DMS153 (cell line): ENCODE measurements at places on chromosomes 3 and 15.

GRCh38 chr3:41898631-41899030 is 63.3 kb downstream of the ULK4 start:
- no peak for DNase-seq

DNA sequence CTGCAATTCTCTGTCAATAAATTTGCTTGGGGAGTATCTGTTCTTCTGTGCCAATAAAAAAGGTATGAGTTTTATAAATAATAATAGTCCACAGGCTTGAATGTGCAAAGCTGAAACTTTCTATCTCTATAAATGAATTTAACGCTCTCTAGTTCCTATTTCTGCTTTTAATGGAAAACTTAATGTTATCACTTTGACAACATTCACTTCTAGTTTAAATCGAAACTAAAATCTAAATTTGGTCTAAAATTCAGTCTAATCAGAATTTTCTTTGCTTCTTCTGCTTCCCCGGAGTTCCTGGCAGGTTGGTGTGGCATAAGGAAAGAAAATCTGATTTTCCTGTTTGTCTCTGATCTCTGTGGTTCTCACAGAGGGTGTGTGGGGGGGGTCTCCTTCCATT is 450.1 kb upstream of the TBL1XR1 start:
- DNase-seq = no peak

- DNase-seq = no peak
These were observed 581.1 kb upstream of the SEMA6D start for GRCh38 chr15:47136236-47136635.

DNA sequence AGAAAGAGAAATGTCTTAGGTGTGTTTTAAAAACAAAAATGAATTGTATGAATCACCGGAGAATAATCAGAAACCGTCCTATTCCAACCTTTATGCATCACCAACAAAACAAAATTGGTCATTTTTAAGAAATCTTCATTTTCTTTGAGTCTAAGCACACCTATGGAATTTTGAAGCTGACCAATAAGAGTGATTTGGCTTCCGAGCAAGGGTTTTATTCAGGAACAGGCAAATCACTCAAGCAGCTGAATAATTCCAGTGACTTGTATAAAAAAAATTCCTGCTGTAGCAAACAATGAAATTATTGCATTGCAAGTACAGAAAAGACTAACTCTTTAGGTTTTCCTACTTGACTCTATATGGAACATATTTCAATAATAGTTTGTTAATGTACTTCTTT is 83.8 kb upstream of the FNDC3B start:
- no peak for DNase-seq

DNA sequence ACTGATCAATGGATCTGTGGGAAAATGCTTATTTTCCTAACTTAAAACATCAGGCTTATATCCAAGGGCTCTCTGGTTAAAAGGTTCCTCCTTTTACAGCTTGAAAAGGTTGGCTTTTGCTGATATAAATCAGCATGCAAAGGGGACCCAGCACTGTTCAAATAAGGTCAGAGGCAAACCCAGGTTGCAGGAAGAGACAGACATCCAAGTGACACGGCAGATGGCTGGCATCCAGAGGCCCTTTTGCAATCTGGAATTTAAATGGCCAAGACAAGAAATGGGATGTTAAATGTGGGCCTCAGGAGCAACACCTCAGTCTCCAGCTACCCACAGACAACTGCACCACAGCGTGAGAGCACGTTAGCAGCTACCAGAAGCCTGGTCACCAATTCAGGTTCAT is 6.3 kb downstream of the SH3BP5 start:
- DNase-seq = no peak

DNA sequence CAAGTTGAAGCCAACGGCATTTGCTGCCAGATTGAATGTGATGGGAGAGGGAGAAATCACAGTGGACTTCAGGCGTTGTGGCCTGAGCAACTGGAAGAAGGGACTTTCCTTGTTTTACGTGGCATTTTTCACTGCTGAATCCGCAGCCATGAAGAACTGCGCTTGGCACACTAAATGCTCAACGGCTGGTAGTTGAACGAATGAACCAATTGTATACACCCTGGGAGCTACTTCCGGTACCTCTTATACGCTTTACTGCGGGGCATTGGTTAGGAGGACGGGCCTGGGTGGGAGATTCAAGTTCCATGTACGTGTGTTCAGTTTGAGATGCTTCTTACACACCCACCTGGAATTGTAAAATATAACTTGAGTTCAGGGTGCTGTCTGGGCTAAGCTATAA is 5.2 kb downstream of the SYNM start:
- no peak for DNase-seq

GRCh38 chr3:184641430-184641829 is 70.4 kb downstream of the MAGEF1 start:
- DNase-seq = no peak

GRCh38 chr3:146540236-146540635 is 4.2 kb downstream of the PLSCR1 start:
- DNase-seq = no peak

DNA sequence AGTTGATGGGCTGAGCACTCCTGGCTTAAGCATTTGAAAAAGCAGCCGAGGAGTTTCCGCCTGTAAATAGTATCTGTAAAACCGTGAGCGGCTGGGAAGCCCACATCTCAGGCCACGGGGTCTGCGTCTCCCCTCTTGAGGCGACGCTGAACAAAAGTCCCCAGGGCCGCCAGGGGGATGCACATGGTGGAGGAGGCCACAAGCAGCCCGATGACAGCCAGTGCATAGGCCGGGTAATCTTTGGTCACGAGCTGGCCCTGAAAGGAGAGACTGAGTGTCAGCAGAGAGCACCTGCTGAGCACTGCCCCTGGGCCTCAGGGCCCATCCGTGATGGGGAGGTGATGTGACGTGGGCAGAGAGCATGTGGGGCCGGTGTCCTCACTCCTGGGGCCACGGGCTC is 37.5 kb downstream of the SLC6A20 start:
- DNase-seq = no peak

- no peak for DNase-seq
These were observed 61.9 kb downstream of the REC114 start for GRCh38 chr15:73504885-73505284.

DNA sequence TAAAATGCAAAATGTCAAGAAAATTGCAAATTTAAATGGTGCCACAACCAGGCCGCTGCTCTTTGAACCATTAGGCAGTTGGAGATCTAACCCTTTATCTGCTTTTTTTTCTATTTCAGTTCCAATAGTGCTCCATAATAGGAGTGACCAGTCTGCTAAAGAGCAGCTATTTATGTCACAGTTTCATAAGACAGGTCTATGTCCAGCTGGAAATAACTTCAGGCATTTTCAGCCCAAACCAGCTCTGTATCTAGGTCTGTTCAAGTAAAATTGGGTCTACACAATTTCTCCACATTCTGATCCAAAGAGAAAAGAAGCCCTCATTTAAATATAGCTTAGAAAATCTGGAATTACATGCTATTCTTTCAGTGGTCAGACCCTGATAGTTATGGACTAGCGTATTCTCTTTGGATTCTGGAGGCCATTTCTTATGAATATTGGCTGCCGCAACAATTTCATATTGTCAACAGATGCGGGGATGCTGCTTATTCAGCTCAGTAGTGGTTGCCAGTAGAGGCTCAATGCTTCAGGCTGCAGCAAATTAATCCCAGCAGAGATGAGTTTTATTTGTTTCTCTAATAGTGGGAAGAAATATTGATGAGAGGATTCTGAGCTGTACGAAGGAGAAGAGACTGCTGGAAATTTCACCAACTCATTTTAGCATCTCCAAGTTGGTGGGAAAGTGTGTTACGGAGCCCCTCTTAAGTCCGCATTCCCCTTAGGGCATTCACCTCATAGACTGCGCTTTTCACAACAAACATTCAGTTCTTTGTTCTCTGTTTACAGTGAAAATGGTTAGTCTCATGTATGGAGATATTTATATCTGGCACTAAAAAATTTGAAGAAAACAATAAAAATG is 887.0 kb downstream of the ROBO1 start:
- no peak for DNase-seq

DNA sequence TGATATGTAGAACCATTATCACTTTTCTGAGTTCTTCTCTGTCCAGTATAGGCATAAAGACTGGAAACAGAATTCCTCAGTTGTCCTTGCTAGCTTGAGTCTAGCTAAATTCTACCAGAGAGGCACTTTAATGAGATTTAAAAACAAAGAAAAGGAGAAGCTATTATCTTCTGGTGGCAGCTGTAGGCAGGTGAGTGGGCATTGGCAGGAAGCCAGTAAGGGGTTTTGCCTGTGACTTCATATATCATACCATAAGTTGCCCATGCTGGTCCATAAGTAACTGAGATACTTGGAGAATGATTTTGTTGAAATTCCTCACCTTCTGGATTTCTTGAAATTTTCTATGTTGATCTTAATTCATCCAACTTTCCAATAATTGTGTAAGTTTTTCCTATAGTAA is 402.3 kb upstream of the TGFBR2 start:
- no peak for DNase-seq

DNA sequence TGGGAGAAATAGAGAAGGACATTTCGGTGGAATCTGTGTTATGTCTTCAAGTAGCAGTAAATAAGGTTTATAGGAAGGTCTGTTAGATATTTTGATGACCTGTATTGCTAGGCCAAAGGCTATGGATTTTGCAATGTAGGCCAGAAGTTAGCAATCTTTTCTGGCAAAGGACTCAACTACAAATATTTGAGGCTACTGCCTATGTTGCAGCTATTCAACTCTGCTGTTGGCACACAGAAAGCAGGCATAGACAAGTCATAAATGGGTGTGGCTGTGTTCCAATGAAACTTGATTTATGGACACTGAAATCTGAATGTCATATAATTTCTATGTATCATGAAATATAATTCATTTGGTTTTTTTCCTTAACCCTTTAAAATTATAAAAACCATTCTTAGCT is 438.7 kb upstream of the C2CD4B start:
- no peak for DNase-seq

DNA sequence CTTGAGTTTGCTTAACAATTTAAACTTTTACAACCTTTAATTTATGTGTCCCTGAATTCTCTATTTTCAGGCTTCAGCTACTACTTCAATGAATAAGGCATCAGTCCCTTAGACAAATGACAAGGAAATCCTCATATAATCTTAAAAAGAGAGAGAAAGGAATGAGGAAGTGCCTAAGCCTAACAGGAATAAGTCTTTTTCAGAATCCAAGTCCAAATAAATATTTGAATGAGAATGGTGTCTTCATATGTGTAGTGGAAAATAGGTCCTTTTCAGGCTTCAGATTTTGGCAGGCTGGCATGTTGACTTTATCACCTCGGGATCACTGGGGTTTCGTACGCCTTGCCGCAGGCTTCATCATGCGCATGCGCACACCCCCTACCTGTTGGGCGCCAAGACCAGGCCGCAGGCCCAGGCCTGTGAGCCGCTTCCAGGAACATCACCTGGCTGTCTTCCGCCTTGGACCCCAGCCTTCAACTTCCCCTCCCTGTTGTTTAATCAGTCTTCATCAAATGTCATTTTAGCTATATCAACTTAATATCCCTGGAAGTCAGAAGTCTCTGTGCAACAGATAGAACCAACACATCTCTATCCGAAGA is 334.5 kb downstream of the SOX2 start:
- peak; percentile 38 for DNase-seq

GRCh38 chr3:190533511-190534281 is 19.8 kb downstream of the IL1RAP start:
- no peak for DNase-seq

DNA sequence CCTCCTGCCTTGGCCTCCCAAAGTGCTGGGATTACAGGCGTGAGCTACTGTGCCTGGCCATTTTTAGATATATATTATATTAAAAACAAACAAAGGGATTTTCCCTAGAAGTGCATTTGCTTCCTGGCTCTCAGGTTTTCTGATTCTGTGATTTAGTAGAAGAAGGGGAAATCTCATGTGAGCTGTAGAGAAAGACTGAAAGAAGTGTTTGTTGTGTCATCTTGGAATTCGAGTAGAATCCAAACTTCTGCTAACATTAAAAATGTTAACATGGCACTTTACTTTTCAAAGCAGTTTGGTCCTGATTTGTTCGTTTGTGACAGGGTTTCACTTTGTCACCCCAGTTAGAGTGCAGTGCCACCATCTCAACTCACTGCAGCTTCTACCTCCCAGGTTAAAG is 34.9 kb downstream of the IQGAP1 start:
- no peak for DNase-seq

GRCh38 chr3:95673215-95673614 is 1141.2 kb upstream of the EPHA6 start:
- DNase-seq = no peak

DNA sequence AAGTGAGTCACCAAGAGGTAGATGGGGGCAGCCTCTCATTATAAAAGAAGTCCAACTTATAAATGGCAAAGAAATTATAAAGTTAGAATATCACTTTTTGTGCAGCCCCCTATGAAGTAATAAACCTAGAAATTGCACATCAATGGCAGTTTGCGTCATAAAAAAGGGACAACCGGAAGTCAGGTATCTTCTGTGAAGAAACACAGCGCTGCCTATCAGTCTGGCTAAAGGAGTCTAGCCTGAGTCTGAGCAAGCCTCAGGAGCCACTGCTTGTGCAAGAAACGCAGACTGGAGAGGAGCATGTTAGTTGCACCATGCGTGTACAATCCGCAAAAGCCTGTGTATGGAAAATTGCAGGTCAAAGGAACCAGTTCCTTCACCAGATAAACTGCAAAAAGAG is 178.4 kb downstream of the ARRDC4 start:
- no peak for DNase-seq

- no peak for DNase-seq
These were observed 493.9 kb upstream of the ZNF385D start for GRCh38 chr3:22244761-22245521.

DNA sequence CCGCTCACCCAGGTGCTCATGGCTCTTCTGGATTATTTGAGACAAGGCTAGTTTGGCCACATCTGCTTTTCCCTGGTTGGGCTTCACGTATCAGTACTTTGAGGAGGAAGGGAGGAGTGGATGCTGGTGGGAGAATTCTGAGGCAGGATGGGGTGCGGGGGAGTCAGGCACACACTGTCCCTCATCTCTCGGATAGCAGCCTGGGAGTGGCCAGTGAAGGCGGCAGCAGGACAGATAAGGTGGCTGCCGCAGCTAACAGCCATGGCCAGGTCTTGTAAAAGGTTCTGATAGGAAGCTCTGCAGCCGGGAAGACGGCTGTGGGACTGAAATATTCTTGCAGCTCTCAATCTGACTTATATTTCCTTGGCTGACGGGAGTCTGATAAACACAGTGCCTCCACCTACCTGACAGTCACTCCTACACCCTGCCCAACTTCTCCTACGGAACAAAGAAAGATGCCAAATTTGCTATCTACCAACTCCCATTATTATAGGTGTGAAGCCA is 87.3 kb downstream of the MESD start:
- DNase-seq = no peak

- DNase-seq = no peak
These were observed 102.5 kb upstream of the ICE2 start for GRCh38 chr15:60581485-60581884.

GRCh38 chr3:127385540-127385870 is 97.7 kb upstream of the PRR20G start:
- DNase-seq = no peak

DNA sequence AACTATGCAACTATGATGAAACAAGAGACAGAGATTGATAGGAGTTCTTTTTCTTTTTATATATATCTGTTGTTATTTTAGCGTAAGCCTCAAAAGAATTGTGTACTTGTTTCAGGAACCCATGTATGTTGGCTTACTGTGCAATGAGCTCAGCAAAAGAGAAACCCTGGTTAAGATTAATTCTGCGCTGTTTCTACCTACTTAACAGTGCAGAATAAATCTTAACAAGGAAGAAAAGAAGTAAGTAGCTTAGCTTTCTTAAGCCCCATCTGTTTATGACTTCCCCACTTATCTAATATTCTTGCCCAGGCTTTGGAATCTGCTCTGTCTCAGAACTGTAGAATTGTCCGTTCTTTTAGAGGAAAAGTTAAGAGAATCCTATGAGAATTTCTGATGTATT is 27.4 kb downstream of the ECT2 start:
- no peak for DNase-seq

GRCh38 chr15:31458596-31459399 is 132.2 kb downstream of the KLF13 start:
- no peak for DNase-seq
